NCI-H1092 treated with DMSO at 0.1 percent for 48 hours (cell line): ENCODE measurements at places on chromosomes 12 and 14.

DNA sequence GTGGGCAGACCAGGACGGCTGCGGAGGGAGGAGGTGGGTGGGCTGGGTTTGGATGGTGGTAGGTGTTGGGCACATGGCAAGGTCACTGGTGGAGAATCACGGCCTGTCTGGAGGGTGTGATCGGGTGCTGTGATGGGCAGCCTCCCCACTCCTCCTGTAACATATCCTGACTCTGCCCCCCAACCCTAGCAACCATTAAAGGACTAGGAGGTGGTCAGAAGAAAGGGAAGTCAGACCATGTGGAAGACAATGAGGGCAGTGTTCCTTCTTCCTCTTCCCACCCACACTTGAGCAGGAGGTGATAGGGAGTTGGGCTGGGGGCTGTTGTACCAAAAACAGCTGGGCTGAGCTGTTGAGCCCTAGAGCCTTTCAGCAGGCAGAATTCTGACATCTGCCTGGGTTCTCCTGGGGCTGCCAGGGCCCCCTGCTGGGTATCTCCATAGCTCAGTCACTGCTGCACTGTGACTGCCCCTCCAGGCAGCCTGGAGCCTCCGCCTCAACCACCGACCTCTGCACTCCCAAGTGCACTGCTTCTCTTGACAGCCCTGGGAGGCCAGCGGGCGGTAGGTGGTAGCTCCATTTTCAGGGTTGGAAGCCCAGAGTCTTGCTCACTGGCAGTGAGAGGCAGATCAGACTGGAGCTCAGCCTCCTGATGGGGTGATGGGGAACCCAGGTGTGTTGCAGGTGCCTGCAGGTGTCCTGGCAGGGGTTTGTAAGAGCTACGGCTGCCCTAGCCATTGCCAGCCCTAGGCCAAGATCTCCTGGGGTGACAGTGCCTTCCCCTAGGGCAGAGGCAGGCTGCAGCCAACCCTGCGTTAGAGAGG lies 15.4 kb downstream of the VASH1 start:
- DNase-seq = no peak

DNA sequence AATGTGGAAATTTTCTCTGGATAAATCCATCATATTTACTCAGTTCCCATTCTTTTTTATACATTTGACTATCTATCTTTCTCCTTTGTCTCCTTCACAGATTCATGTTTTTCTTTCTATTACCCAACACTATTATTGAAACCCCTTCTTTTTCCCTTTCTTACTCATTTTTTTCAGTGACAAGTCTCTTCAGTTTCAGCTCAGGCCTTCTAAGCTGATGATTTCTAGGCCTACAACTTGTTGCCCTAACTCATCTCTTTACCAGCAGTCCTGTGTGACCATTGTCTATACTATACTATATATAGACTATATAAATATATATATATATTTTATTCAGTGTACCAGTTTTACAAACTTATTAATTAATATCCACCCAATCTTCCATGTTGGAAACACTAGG lies 31.8 kb downstream of the SLC16A7 start:
- DNase-seq = no peak

DNA sequence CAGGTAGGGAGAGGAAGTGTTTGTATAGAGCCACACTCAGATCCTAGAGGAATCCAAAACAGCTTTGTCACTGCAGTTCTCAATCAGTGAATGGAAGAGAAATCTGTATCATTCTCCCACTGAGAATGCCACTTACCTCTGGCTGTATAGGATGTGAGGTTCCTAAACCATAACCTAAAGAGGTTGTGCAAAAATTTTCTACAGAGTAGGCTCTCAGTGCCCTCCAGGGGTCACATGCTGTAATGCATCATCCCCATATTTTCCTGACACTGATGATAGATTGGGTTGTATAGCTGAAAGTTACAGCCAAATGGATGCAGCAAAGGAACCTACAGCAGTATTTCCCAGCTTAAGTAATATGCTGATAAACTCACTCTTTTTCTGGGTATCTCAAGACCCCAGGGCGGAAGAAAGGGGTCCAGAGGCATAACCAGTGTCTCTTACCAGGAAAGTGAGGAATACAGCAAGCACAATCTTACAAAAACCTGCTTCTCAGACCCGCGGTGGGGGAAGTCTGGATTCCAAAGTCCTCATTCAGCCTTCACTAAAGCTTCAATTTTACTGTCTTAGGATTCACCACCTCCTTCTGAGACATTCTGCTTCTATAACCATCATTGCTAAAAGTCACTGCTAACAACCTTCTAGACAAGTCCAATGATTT lies 3.8 kb downstream of the BCDIN3D start:
- no peak for DNase-seq

GRCh38 chr12:76878099-76878898 lies 520 bp downstream of the CSRP2 start:
- DNase-seq = peak; percentile 21

DNA sequence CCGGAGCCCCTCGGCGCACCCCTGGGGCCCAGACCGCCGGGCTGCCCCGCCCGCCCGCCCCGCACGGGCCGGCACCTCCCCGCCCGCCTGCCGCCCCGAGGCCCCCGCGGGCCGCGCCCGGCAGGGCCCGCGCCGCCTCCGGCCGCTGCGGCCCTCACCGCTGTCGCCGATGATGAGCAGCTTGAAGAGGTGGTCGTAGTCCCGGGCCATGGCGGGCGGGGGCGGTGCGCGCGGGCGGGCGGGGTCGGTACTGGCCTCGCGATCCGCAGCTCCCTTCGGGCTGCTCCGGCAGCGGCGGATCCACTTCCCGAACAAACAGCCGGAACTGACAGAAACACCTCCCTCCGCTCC lies at the start of gene RAB35:
Gene RAB35, minus strand, starts transcription at position 313 of the 351 bp plus-strand sequence. Its CDS starts 103 bp downstream, at position 210.
- DNase-seq = no peak

DNA sequence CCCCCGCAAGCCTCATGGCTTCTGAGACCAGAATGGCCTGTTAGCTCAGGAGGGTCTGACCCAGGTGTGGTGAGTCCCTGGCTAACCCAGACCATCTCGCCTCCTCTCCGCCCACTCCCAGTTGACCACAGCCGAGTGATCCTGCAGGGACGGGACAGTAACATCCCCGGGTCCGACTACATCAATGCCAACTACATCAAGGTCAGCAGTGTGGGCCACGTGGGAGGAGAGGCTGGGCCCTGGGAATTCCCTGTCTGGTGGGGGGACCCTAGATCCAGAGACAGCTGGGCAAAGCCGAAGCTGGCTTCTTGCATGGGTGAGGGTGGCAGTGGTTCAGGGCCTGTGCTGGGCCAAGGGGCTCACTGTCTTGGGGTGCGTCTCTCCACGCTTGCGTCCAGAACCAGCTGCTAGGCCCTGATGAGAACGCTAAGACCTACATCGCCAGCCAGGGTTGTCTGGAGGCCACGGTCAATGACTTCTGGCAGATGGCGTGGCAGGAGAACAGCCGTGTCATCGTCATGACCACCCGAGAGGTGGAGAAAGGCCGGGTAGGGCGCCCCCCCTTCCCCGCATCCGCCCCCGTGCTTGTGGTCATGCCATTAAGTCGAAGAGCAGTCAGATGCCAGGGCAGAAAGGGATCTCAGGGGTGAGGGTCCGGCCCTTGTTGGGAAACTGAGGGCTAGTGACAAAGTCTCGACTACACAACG lies 5.0 kb downstream of the PTPN6 start:
- no peak for DNase-seq

GRCh38 chr14:38150075-38150474 lies 57.6 kb upstream of the SSTR1 start:
- no peak for DNase-seq

- no peak for DNase-seq
Measured at GRCh38 chr12:77642246-77642645, 188.4 kb upstream of the NAV3 start.

GRCh38 chr14:69518289-69519101 lies 34.0 kb downstream of the PLEKHD1 start:
- no peak for DNase-seq

DNA sequence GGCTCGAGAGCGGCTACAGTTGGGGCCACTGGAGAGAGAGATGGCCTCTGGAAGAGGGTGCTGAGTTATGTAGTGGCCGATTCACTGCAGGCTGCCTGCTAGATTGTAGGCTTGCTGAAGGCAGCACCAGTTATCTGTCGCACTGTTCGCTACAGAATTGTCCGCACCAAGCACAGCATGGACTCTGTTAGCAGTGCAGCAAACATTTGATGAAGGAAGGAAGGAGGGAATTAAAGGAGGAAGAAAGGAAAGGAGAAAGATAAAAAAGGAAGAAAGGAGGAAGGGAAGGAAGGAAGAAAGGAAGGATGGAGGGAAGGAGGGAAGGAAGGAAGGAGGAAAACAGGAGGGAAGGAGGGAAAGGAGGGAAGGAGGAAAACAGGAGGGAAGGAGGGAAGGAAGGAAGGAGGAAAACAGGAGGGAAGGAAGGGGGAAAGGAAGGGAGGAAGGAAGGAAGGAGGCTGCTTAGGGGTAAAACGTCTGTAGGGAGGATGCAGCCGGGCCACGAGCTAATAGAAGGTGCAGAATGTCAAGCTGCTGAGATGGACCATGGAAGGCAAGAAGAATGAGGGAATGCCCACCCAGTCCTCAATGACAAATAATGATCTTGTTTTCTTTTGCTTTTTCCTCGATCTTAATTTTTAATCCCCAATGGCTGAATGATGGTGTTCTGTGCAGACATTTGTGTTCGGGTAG lies 27.3 kb upstream of the ADIPOR2 start:
- DNase-seq = no peak

GRCh38 chr12:80364056-80364455 lies 80.0 kb upstream of the PTPRQ start:
- DNase-seq = no peak

GRCh38 chr14:36857842-36858445 lies 196.3 kb downstream of the PAX9 start:
- DNase-seq = no peak

GRCh38 chr12:120719496-120720233 lies 6.0 kb upstream of the ACADS start:
- DNase-seq = no peak

DNA sequence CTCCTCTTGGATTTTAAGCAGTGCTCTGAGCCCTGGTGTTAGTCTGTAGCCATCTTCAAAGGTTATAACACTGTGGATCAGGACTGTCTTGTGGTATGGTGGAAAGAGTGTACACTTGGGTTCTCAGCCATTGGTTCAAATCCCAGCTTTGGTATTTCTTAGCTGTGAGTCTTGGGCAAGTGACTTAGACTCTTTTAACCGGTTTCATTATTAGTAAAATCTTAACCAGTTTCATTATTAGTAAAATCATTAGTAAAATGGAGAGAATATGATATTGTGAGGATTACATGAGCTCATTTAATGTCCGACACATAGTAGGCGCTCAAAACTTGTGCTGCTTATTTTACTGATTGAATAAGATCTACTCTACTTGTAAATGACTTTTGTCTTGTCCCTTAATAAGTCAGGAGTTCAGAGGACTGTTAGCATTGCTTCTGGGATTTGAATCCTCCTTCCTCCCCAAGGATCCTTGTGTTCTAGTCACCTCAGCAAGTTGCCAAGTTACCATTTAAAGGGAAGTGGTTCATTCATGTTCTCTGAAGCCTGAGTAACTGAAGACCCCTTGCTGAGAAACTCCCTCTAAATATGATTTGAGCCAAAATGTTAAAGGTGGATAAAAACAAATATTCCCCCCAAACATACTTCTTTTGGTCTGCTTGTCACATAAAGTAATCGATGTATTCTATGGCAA lies 12.4 kb downstream of the TTLL5 start:
- DNase-seq = no peak

DNA sequence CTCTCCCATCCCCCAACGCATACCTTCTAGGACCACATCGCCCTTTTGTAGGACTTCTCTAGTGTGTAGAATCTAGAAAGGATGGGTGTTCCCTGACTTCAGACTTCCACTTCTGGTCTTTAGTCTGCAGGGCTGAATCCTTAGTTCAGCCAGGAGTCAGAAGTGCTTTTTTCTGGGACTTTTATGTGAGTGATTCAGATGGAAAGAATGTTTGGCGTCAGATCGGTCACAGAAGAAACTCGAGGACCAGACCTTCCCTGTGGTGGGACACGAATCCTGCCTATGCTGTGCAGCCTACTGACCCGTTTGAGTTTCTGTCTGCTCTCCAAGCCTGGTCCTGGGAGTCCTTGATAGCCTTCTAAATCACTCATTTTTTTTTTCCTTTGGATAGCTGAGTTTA lies 165.4 kb upstream of the SSTR1 start:
- no peak for DNase-seq

GRCh38 chr14:96064866-96065265 lies 25.7 kb downstream of the C14orf132 start:
- DNase-seq = no peak

GRCh38 chr12:47907851-47908454 lies 3.2 kb upstream of the VDR start:
- DNase-seq = no peak

DNA sequence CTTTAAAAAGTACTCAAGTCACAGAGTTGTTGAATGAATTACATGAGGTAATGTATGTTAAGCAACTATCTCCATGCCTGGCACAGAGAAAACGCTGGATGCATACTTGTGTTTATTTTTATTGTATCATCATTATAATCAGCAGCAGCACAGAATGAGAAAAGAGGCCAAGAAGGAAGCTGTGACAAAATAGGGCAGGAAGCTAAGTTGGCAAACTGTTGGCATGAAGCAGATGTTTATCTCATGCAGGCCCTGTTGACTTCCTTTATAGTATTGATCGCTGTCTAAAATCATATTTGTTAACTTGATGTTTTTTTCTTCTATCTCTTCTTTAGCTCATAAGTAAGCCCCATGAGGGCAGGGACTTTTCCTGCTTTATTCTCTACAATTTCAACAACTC lies 466.6 kb downstream of the TRHDE start:
- DNase-seq = no peak

DNA sequence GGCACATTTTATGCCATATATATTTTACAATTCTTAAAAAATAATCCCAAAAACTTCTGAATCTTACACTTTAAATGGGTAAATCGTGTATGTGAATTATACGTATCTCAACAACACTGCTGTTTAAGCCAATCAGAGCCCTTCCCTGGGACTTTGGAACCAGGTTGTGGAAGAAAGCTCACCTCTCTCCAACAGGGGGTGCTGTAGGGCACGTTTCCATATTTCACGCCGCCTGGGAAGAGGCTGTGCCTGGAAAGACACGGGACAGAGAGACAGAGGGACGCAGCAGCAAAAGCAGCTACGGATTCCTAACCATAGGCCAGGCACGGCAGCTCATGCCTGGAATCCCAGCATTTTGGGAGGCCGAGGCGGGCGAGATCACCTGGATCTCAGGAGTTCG lies 29.4 kb upstream of the FBRSL1 start:
- no peak for DNase-seq

DNA sequence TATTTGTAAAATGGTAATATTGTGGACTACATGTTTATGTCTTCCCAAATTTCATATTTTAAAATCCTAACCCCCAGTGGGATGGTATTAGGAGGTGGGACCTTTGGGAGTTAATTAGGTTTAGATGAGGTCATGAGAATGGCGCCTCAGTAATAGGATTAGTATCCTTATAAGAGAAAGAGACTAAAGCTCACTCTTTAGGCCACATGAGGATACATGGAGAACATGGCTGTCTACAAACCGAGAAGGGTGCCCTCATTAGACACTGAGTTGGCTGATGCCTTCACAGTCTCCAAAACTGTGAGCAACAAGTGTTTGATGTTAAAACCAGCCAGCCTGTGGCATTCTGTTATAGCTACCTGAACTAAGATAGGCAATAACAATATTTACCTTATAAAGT lies 58.3 kb upstream of the OTOGL start:
- DNase-seq = no peak
